ENCODE measurements at places on chromosomes 6 and 20.

GRCh38 chr6:43173591-43174262 lies 2.7 kb downstream of the SRF start:
- DNase-seq = no peak

- DNase-seq = no peak
Measured at GRCh38 chr6:108839083-108839642, 9.1 kb upstream of the ARMC2 start.

GRCh38 chr6:119895626-119896025 lies 546.1 kb upstream of the MAN1A1 start:
- DNase-seq = no peak

GRCh38 chr6:14734416-14735340 lies 511.2 kb upstream of the JARID2 start:
- peak; percentile 81 for DNase-seq

DNA sequence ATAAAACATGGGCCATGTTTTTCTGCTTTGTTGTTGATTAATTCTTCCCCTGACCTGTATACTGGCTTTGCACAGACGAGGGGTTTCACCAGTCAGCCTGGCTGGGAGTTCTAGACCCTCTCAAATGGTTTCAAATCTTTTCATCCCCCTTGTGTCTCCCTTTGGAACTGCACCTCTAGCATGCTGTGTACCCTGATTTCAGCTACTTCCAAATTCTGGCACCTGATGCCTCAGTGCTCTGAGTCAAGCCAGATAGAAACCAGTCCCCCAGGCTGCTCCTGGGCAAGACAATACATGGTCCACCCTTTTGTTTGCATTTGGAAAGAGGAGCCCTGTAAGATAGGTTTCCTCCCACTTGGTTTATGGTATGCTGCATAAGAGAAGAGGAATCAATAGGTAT lies 290.2 kb downstream of the BTBD3 start:
- DNase-seq = peak; percentile 72

DNA sequence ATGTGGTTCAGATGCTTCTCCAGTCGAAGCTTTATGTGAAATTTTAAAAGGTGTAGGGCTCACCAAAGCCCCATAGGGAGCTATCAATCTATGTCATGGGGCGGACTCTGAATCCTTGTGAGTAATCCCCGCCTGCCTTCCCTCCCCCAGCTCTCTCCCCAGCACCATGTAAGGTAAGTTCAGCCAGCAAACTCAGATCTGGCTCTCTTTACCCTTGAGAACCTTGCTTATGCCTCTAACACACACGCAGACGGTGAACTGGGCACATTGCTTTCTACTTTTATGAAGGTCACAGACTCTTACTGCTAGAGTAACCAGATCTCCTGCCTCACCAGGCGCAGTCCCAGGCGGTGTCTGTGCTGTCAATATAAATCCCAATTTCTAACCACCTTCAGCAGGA lies 82.6 kb upstream of the CNKSR3 start:
- DNase-seq = no peak
